Adrenal gland (tissue), 19 donors: ENCODE measurements at places on chromosomes 16 and 17. TPM values are rescaled to one million over a fixed set of nuclear protein-coding genes. Genes with fewer than 3 reads are reported as not detected.

GRCh38 chr17:15782866-15783265 is 50.8 kb downstream of the TBC1D26 start:
- peak overlapping the region; percentile 58 for H3K4me3 ChIP-seq
- peak; percentile 78 for DNase-seq
- peaks cover 4% of the 10 kb centered on the region for H3K4me1 ChIP-seq
- no peaks in the 10 kb centered on the region for H3K36me3 ChIP-seq
- no peaks in the 10 kb centered on the region for H3K27me3 ChIP-seq
- no peak overlapping the region for H3K27ac ChIP-seq

The PDILT gene
- total RNA-seq = not detected

DNA sequence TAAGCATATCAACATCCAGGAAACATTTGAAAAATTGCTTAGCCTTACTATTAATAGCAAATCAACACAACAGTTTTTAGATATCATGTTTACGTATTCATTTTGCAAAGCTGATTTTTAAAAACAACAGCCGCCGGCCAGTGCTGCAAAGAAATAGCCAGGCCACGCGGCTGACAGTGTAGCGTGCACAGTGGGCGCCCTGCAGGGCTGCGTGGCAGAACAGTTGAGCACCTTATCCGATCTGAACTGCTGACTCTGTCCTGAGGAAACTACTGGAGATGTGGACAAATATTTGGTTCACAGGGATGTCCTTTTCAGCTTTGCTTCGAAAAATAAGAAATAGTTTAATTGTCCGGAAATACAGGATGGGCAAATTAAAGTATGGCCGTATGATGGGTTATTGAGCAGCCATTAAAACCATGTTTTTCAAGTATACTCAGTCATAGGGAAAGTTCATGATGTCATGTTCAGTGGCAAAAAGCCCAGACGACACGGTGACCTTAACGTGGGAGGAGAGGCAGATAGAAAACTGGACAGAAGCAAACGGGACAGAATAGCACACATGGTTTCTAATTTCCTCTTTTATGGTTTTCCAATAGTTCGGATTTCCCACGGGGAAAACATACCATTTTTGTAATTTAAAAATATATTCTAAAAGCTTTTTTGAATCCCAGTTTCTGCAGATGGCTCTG is 52.4 kb upstream of the ENDOV start:
- no peaks in the 10 kb centered on the region for H3K27me3 ChIP-seq
- DNase-seq = peak; percentile 67

The RASD1 gene
- total RNA-seq = 11.7 TPM

The ZG16 gene
- 0.07 TPM for total RNA-seq

The MYH13 gene
- total RNA-seq = not detected

The RBFOX1 gene
- total RNA-seq = not detected

DNA sequence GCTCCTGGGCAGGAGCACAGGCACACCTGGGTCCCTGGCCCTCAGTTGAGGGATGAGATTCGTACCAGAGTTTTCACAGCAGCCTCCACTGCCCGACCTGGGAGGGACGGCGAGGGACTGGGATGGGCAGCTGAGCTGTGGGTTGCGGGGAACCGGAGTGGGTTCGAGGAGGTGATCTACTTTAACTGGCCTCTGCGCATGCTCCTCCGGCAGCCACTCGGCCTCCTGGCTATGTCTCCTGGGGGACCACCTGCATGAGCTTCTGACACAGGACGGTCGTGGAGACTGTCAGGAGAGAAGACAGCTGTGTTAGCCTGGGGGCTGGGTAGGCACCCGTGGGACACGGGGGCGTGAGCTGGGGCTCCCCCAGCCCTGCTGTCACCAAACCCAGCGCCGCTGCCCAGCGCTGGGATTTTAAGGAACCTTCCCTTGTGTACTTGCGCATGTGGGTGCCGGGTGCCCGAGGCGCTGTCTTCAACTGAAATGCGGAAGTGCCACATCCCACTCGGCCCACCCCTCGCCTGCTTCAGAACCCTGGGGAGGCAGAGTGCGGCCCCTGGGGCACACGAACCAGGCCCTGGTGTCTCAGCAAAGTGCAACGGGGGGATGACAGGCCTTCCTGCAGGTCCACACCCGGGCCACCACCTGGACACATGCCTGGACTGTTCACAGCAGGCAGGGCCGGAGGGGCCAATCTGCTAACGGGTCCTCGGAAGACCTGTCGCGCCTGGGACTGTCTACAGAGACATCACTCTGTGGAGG is 36.4 kb downstream of the SLC7A5 start:
- H3K4me1 ChIP-seq = no peaks in the 10 kb centered on the region
- no peaks in the 10 kb centered on the region for H3K36me3 ChIP-seq
- no peaks in the 10 kb centered on the region for H3K27me3 ChIP-seq
- no peak overlapping the region for H3K4me3 ChIP-seq

- H3K36me3 ChIP-seq = no peaks in the 10 kb centered on the region
- DNase-seq = no peak
- peaks cover 6% of the 10 kb centered on the region for H3K4me1 ChIP-seq
- no peak overlapping the region for H3K4me3 ChIP-seq
- H3K27ac ChIP-seq = no peak overlapping the region
Observed at GRCh38 chr16:53187775-53188174, 133.0 kb downstream of the CHD9 start.

- DNase-seq = peak; percentile 76
- H3K36me3 ChIP-seq = no peaks in the 10 kb centered on the region
- peak overlapping the region; percentile 56 for H3K4me3 ChIP-seq
- H3K27ac ChIP-seq = peak overlapping the region; percentile 100
- H3K27me3 ChIP-seq = no peaks in the 10 kb centered on the region
- peaks cover 13% of the 10 kb centered on the region for H3K4me1 ChIP-seq
Observed at GRCh38 chr17:41687828-41688640, 651 bp upstream of the EIF1 start.

The KRT33B gene
- not detected for total RNA-seq

DNA sequence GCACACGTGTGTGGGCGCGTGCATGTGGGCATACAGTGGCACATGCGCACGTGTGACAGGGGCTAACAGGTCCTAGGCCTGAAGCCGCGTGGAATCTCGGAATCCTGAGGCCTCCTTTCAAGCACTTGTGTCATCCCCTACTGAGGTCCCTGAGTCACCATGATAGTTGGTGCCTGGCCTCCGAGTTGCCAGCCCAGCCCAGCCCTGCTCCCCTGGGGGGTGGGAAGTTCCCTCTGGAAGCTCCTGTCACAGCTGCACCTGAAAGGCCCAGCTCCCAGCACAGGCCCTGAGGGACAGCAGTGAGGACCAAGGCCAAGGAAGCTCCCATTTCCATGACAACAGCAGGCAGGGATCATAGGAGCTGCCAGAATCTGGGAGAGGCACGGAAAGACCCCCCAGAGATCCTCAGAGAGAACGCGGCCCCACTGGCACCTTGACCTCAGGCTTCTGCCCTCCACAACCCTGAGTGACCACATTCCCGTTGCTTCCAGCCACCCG is 35.4 kb upstream of the ENPP7 start:
- H3K27me3 ChIP-seq = no peaks in the 10 kb centered on the region
- H3K27ac ChIP-seq = no peak overlapping the region
- DNase-seq = no peak
- no peaks in the 10 kb centered on the region for H3K4me1 ChIP-seq

The KRT27 gene
- total RNA-seq = not detected

- H3K4me3 ChIP-seq = no peak overlapping the region
- no peaks in the 10 kb centered on the region for H3K36me3 ChIP-seq
- H3K27ac ChIP-seq = no peak overlapping the region
- H3K4me1 ChIP-seq = peaks cover 11% of the 10 kb centered on the region
- DNase-seq = no peak
- no peaks in the 10 kb centered on the region for H3K27me3 ChIP-seq
Observed at GRCh38 chr17:66541461-66542128, 239.2 kb downstream of the PRKCA start.

- H3K27ac ChIP-seq = no peak overlapping the region
- no peaks in the 10 kb centered on the region for H3K4me1 ChIP-seq
- H3K4me3 ChIP-seq = no peak overlapping the region
- DNase-seq = no peak
- no peaks in the 10 kb centered on the region for H3K27me3 ChIP-seq
Observed at GRCh38 chr16:2121853-2122252, 13.8 kb downstream of the PKD1 start.

The SLC25A11 gene
- 68.0 TPM for total RNA-seq

DNA sequence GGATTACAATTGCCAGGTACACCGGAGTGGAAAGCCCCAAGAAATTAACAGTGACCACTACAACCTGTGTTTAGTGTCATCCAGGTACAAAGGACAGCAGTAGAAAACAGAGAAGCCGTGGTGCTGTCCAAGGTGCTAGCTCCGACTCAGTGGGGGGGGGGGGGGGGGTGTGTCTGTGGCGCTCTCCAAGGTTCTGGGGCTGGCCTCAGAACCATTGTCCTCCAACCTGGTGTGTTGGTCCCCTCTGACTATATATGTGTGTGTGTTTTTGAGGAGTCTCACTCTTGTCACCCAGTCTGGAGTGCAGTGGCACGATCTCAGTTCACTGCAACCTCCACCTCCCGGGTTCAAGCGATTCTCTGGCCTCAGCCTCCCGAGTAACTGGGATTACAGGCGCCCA is 5.8 kb upstream of the ZNF23 start:
- H3K27ac ChIP-seq = no peak overlapping the region
- H3K27me3 ChIP-seq = no peaks in the 10 kb centered on the region
- no peak for DNase-seq
- H3K36me3 ChIP-seq = no peaks in the 10 kb centered on the region
- no peak overlapping the region for H3K4me3 ChIP-seq

- H3K4me3 ChIP-seq = no peak overlapping the region
- H3K4me1 ChIP-seq = no peaks in the 10 kb centered on the region
- peaks cover 4% of the 10 kb centered on the region for H3K27me3 ChIP-seq
- H3K27ac ChIP-seq = no peak overlapping the region
Observed at GRCh38 chr17:34714475-34715410, 135.4 kb downstream of the TMEM132E start.

DNA sequence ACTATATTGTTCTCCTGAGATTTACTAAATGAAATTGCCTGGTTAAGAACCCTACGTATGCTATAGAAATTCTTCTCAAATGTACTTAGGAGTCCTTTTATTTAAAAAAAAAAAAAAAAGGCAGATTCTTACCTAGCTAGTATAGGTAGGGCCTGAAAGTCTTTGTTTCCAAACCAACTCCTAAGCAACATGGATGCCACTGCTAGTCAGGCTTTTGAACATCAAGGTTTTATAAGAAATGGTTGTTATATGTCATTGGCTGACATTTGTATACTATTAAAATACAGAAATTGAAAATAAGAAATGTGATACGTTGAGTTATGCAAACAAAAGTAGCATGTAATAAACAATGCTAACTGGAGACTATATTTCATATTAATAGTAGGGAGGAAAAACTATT is 1.2 kb downstream of the EVI2A start:
- no peaks in the 10 kb centered on the region for H3K36me3 ChIP-seq
- no peaks in the 10 kb centered on the region for H3K27me3 ChIP-seq
- no peak for DNase-seq
- H3K4me3 ChIP-seq = no peak overlapping the region
- peak overlapping the region; percentile 6 for H3K27ac ChIP-seq
- peaks cover 20% of the 10 kb centered on the region for H3K4me1 ChIP-seq
